ENCODE measurements at places on chromosomes 1 and 21. TPM values are rescaled to one million over a fixed set of nuclear protein-coding genes. Genes with fewer than 3 reads are reported as not detected.

Gene ARL8A
- total RNA-seq, result 120 TPM

Gene DMRTA2
- total RNA-seq, result not detected

Gene OR14K1
- not detected for total RNA-seq

Gene ZNF648
- total RNA-seq, result not detected

Gene NR5A2
- not detected for total RNA-seq

Gene NTNG1
- total RNA-seq, result 0.58 TPM

Gene SLC44A3
- not detected for total RNA-seq

Gene THEM5
- not detected for total RNA-seq

Gene GPR37L1
- total RNA-seq, result not detected

Gene FUCA1
- 11.9 TPM for total RNA-seq

Gene MSTO1
- 53.6 TPM for total RNA-seq

Gene OR2M3
- not detected for total RNA-seq

Gene S1PR1
- total RNA-seq, result 114 TPM

Gene HSF2BP
- 0.33 TPM for total RNA-seq

Gene PDC
- total RNA-seq, result not detected

Gene SMCP
- total RNA-seq, result not detected

Gene ISG15
- 50.2 TPM for total RNA-seq

Gene OPTC
- total RNA-seq, result not detected

Gene AIRE
- total RNA-seq, result not detected

Gene CD52
- total RNA-seq, result 482 TPM

Data from natural killer cell (primary cell).